ENCODE measurements at places on chromosomes 4 and X.

DNA sequence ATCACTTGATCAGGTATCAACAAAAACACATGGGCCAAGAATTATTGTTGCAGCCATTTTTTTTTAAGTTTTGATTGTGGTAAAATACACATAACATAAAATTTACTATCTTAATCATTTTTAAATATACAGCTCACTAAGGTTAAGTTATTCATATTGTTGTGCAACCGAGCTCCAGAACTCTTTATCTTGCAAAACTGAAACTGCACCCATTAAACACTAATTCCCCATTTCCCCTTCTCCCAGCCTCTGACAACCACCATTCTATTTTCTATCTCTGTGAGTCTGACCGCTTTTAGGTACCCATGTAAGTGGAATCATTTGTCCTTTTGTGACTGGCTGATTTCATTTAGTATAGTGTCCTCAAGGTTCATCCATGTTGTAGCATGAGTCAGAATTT is 126.2 kb upstream of the NDP start:
- no peak for DNase-seq

DNA sequence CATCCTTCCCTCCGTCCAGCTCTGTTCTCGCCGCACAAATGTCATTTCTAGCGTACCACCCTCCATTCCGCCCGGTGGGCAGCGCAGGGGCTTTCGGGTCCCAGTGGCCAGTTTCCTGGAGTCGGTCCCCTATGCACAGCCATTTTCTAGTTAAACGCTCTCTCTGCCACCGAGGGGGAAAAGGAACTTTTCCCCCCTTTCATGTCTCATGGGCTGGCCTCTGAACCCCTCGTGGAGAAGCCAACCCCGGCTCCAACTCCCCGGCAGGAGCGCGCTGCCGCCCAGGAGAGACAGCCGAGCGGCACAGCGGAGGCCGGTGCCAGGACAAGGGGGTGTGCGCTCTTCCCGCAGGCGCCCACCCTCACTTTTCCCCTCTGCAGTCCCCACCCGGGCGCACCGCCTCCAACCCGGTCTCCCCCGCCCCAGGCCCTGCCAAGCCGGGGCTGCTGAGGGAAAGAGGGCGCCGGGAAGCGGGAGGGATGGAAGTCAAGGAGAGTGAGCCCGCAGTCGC is 662 bp downstream of the APBB2 start:
- DNase-seq, result no peak

DNA sequence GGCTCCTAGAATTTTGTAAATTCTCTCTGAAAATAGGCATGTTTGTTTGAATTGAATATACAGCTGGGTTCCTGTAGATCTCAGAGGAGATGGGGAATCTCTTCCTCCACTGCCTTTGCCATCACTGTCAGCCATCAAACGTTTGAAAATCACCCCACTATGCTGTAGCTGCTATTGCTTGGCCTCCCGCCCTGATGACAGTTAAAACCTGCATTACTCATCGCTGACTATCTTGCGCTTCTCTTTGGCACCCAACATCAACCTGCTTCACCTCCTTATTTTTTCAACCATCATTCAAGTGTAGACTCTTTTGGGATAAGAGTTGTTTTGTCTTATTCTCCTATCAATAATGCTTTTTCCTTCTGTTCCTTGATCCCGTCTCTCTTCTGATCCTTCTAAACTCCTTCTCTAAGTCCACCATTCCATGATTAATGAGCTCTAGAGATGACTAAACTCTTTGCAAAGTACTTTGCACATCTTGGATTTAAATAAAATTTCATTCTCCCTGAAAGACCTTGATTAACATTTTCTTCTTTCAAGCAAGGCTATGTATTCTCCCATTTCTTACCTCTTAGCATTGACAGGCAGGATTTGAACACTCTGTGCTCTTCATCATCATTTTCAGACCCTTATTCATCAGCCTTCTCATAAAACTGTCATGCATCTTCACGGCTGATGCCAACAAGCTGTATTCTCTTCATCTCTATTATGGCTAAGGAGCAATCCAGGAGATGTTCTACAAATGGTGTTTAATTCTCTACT is 133.0 kb downstream of the SNCA start:
- no peak for DNase-seq

GRCh38 chr4:6716018-6716911 is at the start of gene BLOC1S4:
TSS of gene BLOC1S4 (plus strand) at chr4:6716174. CDS start at chr4:6716210, 36 bp downstream.
- DNase-seq, result peak; percentile 96

DNA sequence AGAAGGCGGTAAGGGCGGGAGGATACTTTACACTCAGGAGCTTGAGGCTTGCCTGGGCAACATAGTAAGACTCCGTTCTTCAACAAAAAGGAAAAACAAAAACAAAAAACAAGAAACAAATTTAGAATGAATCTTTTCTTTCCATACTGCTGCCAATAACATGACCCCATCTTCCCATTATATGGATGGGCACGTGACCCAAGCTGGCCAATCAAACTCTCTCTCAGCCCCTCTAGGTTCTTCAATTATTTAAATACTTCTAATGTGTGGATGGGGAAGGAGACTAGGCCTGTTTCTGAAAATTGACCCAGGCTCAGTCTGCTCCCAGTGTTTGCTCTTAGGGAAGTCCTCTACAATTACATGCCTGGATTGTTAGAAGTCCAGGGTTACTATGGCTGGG is 22.2 kb upstream of the ATP6AP2 start:
- DNase-seq, result no peak

DNA sequence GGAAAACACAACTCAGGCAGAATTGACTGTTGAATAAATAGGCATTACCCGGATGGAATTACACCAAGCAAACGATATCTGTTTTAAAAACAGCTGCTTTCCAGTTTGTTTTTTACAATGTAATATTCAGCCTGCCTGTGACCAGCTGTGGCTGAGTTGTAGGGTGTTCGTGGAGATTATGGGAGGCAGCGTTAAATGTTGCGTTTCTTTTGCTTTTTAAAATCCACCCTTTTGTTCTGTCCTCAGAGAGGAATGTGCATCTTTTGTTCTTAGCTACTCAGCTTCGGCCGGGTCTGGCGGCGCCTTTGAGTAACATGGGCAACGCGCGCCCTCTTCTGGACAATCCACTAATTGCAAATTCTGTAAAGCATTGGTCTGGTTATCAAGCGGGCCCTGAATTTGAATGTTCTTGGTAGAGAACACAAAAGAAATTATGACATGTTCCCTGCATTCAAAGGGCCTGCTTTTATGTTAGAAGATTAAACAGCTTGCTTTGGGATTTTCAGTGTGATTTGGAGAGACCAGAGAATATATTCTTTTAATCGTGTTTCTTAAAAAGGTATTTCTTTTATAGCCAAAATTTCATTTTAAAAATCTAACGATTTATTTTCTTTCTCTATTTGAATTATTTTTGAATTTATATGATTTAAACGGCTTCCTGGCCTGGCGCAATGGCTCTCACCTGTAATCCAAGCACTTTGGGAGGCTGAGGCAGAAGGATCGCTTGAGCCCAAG is 76.3 kb upstream of the TRIM2 start:
- DNase-seq, result peak; percentile 54

GRCh38 chr4:38979511-38980230 is 52.5 kb downstream of the TMEM156 start:
- no peak for DNase-seq

DNA sequence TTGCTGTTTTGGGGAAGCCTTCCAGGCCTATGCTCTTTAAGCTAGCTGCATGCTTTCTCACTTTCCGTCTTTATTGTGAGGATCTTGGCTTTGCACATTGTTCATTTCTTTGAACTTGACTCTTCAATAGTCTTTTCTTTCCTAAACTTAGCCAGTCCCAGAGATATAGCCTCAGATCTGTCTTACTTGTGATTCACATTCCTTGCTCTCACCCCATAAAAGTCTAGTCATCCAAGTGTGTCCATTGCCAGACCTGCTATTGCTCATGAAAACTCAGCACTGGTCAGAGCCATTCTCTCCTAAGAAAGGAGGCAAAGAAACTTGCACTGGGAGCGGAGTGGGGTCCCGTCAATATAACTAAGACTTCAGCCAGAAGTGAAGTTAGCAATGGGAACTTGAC is 275.0 kb upstream of the CTSO start:
- no peak for DNase-seq

- peak; percentile 20 for DNase-seq
These were observed 511 bp downstream of the GABRB1 start for GRCh38 chr4:47031751-47032404.

GRCh38 chr4:84803720-84804119 is 162.8 kb downstream of the WDFY3 start:
- no peak for DNase-seq

GRCh38 chr4:970046-970745 is 3.2 kb downstream of the DGKQ start:
- DNase-seq, result no peak

- no peak for DNase-seq
These were observed at the start of the genes SATL1 and ZNF711 for GRCh38 chrX:85243761-85244449. TSS of gene SATL1 (minus strand) at chrX:85243779. CDS start at chrX:85108968, 134,811 bp downstream. TSS of gene ZNF711 (plus strand) at chrX:85243991. CDS start at chrX:85247573, 3,582 bp downstream.

GRCh38 chr4:47913861-47914219 is 543 bp downstream of the NFXL1 start:
- DNase-seq, result peak; percentile 22

DNA sequence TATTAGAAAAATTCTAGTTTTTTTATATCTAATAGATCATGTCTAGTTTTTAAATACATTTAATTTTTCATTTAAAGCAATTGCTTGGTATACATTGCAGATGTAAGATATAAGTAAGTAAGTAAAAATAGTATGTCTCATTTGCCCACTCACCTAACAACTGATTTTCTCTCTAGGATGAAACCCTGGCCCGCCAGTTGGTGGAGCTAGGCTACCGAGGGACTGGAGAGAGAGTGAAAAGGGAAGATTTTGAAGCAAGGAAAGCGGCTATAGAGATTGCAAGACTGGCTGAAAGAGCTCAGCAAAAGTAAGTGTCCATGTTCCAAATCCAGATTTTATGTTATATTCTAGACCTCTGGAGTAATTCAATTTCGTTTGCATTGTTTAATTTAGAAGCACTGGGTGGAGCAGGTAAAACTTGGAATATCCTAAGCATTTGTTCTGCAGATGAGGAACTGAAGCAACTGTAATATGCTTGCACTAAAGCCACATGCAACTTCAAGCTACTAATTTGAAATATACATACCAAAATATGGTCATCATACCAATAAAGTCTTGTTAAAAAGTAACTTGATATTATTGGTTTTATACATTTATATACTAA is 27.1 kb downstream of the CFAP299 start:
- peak; percentile 14 for DNase-seq

GRCh38 chr4:122747883-122748282 is 15.4 kb downstream of the BBS12 start:
- no peak for DNase-seq

DNA sequence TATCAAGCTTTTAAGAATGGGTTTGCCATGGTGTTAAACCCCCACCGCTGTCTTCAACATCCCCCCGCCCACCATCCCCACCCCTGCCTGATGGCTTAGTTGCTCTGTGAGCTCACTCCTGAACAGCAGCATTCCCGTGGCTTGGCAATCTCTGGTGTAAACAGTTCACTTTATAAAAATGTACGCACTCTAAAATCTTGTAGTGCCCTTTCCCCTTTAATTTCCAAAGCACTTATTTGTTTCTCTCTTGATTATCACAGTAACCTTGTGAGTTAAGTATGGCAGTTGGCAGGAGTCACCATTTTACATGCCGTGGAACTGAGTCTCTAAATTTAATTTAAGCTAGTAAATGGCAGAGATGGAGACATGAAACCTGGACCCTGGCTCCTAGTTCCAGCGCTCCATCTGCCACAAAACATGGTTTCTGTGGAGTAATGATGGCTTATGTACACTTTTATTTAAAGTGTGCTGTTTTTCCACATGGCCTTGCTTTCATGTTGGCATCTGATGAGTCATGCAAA is 123.1 kb downstream of the AFF1 start:
- no peak for DNase-seq

- no peak for DNase-seq
These were observed 5.8 kb downstream of the FAM114A1 start for GRCh38 chr4:38873290-38873944.

DNA sequence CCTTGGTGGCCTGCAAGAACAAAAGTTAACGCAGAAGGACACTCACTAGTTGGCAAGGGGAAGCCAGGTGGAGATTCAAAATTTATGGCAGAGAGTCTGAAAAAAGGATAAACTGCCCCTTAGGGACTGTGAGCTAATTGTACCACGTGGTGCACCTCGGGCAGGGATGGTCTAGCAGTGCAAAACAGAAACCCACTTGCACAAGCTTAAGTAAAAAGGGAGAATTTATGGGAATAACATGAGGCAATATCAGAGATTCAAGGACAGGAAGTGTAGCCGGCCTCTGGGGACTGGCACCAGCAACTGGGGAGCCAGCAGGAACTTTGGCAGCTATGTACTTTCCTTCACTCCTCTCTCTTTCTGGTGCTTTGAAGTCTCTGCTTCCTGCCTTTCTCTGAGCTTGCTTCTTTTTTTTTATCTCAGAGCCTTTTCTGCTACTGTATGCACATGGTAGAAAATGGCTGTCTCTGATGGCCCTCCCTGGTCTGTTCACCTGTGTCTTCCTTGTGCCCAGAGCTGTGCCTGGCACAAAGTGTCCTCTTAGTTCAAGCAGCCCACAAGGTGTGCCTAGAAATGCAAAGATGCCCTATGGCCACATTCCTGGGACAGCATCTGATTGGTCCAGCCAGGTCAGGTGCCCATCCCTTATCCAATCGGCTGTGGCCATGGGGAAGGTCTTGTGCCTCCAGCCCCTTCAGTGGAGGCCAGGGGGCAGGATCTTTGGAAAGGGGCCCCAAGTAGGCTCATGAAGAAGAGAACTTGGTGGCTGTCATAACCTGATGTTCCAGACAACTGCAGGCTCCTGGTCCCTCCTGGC is 114.8 kb upstream of the ATP6AP2 start:
- no peak for DNase-seq

- DNase-seq, result no peak
These were observed 1232.0 kb downstream of the STIM2 start for GRCh38 chr4:28092610-28093009.

DNA sequence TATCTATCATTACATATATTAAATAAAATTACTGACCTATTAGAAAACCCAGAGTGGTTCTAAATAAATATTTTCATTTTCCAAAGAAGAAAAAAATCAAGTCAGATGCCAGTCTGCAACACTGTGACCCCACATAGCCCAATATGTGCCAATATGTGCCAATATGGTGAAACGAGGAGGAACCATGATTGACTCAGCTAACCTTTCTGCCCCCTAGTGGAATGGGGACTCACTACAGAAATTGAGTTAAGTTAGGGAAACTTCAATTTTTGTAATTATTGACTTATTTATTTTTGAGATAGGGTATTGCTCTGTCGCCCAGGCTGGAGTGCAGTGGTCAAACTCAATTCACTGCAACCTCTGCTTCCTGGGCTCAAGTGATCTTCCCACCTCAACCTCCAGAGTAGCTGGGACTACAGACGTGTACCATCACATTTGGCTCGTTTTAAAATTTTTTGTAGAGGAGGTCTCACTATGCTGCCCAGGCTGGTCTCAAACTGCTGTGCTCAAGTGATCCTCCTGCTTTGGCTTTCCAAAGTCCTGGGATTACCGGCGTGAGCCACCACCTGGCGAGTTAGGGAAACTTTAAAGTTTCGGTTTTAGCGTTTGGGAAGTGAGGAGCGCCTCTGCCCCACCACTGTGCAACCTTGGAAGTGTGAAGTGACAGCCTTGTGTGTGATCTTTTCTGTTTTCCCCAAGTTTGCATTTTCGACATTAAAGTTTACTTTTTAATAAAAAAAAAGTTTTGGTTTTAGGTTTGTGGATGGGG is 116.8 kb upstream of the SHISA3 start:
- DNase-seq, result peak; percentile 40

Data from HuH-7 (cell line).